Osteoblast (primary cell): ENCODE measurements at places on chromosomes 4 and X. TPM values are rescaled to one million over a fixed set of nuclear protein-coding genes. Genes with fewer than 3 reads are reported as not detected.

- H3K27me3 ChIP-seq = no peaks in the 10 kb centered on the region
- peaks cover 49% of the 10 kb centered on the region for H3K4me1 ChIP-seq
- H3K36me3 ChIP-seq = peaks cover 9% of the 10 kb centered on the region
- peak overlapping the region; percentile 96 for H3K27ac ChIP-seq
Observed at GRCh38 chr4:102825261-102826091, 1.9 kb downstream of the UBE2D3 start.

GRCh38 chr4:63349674-63350025 lies 1059.6 kb downstream of the TECRL start:
- no peaks in the 10 kb centered on the region for H3K27me3 ChIP-seq
- no peaks in the 10 kb centered on the region for H3K36me3 ChIP-seq
- no peaks in the 10 kb centered on the region for H3K4me1 ChIP-seq
- H3K27ac ChIP-seq = no peak overlapping the region
- no peak overlapping the region for H3K4me3 ChIP-seq

GRCh38 chr4:25903900-25904747 lies 9.9 kb upstream of the SMIM20 start:
- H3K27ac ChIP-seq = no peak overlapping the region
- H3K36me3 ChIP-seq = no peaks in the 10 kb centered on the region
- H3K4me3 ChIP-seq = no peak overlapping the region

DNA sequence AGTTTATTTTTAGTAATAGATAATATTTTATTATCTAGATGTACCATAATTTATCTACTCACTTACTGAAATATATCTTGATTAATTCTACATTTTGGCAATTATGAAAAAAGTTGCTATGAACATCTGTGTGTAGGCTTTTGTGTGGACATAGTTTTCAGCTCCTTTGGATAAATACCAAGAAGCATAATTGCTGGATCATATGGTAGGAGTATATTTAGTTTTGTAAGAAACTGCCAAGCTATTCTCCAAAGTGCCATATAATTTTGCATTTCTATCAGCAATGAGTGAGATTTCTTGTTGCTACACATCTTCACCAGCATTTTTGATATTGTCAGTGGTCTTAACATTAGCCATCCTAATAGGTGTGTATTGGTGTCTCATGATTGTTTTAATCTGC lies 882.6 kb upstream of the GRIA3 start:
- no peak for DNase-seq
- no peak overlapping the region for H3K4me3 ChIP-seq
- H3K36me3 ChIP-seq = no peaks in the 10 kb centered on the region
- no peaks in the 10 kb centered on the region for H3K4me1 ChIP-seq
- H3K27ac ChIP-seq = no peak overlapping the region
- H3K27me3 ChIP-seq = no peaks in the 10 kb centered on the region

- H3K27ac ChIP-seq = no peak overlapping the region
- no peaks in the 10 kb centered on the region for H3K36me3 ChIP-seq
- no peak for DNase-seq
- no peak overlapping the region for H3K4me3 ChIP-seq
- H3K27me3 ChIP-seq = no peaks in the 10 kb centered on the region
Observed at GRCh38 chr4:26473893-26474292, 16.4 kb downstream of the CCKAR start.

- peaks cover 28% of the 10 kb centered on the region for H3K4me1 ChIP-seq
- H3K27ac ChIP-seq = peak overlapping the region; percentile 59
- H3K27me3 ChIP-seq = no peaks in the 10 kb centered on the region
- H3K36me3 ChIP-seq = no peaks in the 10 kb centered on the region
- peak overlapping the region; percentile 38 for H3K4me3 ChIP-seq
Observed at GRCh38 chr4:121155893-121156292, 8.2 kb downstream of the TNIP3 start.

GRCh38 chr4:133156556-133156955 lies 7.5 kb downstream of the PCDH10 start:
- H3K4me1 ChIP-seq = peaks cover 17% of the 10 kb centered on the region
- peaks cover 17% of the 10 kb centered on the region for H3K27me3 ChIP-seq
- H3K36me3 ChIP-seq = no peaks in the 10 kb centered on the region
- DNase-seq = no peak
- H3K27ac ChIP-seq = no peak overlapping the region

DNA sequence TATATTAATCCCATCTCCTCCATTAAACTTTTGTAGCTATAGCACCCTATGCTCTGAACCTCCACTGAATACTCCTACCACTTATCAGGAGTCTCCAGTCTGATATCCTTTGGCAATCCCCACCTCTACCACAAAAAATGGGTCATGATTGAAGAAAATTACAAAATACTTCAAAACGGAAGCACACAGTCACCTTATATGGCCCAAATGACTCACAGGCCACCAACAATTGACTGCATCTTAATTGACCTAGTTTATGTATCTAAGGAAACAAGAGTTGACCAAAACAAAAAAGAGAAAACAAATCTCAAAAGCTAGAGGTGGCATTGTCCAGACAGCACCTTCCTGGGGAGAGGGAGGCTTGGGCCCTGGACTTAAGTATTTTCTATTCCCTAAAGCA lies 120.0 kb upstream of the DIAPH2 start:
- H3K27ac ChIP-seq = no peak overlapping the region
- H3K4me3 ChIP-seq = no peak overlapping the region
- DNase-seq = no peak
- H3K4me1 ChIP-seq = no peaks in the 10 kb centered on the region
- no peaks in the 10 kb centered on the region for H3K27me3 ChIP-seq
- H3K36me3 ChIP-seq = no peaks in the 10 kb centered on the region

GRCh38 chr4:90071289-90072235 lies 55.6 kb upstream of the CCSER1 start:
- H3K4me1 ChIP-seq = no peaks in the 10 kb centered on the region
- H3K27ac ChIP-seq = no peak overlapping the region
- no peaks in the 10 kb centered on the region for H3K27me3 ChIP-seq
- H3K4me3 ChIP-seq = no peak overlapping the region
- DNase-seq = peak; percentile 5

- H3K4me1 ChIP-seq = no peaks in the 10 kb centered on the region
- H3K27me3 ChIP-seq = peaks cover 5% of the 10 kb centered on the region
- no peak for DNase-seq
- no peak overlapping the region for H3K27ac ChIP-seq
- no peaks in the 10 kb centered on the region for H3K36me3 ChIP-seq
Observed at GRCh38 chrX:1472975-1473374, 20.3 kb upstream of the ASMTL start.

The PNMA6A gene
- total RNA-seq = 1.1 and 1.2 TPM in 2 replicates

The KLF8 gene
- total RNA-seq = 1.1 and 1.8 TPM in 2 replicates

The SH3TC1 gene
- total RNA-seq = 3.5 and 3.6 TPM in 2 replicates
